CD4-positive, alpha-beta T cell treated with Interleukin-21 for 1 hour (primary cell): ENCODE measurements at places on chromosomes 2 and 18.

DNA sequence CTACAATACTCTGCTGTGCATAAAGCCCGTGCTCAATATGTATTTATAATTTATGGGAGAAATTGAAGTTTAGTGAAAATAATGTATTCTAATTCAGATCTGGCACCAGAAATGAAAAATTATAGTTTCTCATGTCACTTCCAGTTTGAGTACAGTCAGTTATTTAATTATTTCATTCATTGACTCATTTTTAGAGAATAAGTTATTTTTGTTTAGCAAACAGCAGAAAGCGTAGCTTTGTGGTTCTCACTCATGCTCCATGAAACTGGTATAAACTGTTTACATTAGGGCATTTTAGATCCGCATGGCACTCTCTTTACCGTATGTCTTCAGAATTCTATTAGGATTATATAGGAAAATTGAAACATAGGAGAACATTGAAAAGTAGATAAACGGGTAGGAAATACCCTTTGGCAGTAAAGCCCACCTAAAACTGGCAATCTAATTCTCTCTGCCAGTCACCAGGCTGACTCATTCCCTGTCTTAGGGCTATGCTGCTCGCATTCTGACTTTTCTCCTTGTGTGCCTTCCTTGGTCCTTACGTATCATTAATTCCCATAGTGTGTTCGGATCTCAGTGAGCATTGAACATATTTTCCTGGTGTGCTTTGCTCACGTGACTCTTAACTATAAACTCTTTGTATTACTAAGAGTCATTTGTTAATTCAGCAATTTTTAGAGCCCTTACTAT, 106.0 kb downstream of the ZNF236 start:
- DNase-seq, result no peak

GRCh38 chr18:49362431-49362830, 98.0 kb downstream of the DYM start:
- DNase-seq, result no peak

DNA sequence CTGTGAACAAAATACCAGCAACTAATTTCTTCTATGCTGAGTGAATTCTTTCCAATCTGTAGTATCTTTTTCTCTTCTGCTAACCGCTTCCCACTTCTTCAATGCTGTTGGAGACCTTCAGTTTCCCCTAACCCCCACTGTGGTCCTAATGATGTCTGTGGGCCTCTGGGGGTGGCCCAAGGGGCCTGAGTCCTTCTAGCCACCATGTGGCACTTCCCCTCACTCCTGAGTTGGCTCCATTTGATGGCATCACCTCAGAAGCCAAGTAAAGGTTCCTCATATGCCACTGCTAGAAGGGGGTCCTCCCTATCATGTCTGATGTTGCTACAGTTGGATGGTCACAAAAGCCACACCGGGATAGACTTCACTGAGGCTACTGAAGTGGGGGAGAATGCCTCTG, 37.5 kb downstream of the ARHGAP25 start:
- DNase-seq, result no peak

DNA sequence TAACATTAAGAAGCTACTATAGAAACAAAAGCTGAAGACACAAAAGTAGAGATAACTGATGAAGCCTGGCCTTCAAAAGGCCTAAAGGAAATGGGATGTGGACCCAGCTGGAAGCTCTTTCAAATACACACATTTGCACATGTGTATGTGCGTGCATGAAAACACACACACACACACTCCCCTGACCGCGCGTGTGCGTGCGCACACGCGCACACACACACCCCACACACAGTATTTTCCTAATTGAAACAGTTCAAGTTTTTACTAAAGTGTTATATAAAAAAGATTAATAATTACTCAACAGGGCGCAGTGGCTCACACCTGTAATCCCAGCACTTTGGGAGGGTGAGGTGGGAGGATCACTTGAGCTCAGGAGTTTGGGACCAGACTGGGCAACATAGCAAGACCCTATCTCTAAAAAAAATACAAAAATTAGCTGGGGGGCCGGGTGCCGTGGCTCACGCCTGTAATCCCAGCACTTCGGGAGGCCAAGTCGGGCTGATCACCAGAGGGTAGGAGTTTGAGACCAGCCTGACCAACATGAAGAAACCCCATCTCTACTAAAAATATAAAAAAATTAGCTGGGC, 111.5 kb downstream of the PLEKHM3 start:
- no peak for DNase-seq
